NCI-H1930 (cell line): ENCODE measurements at places on chromosomes 12 and 14.

DNA sequence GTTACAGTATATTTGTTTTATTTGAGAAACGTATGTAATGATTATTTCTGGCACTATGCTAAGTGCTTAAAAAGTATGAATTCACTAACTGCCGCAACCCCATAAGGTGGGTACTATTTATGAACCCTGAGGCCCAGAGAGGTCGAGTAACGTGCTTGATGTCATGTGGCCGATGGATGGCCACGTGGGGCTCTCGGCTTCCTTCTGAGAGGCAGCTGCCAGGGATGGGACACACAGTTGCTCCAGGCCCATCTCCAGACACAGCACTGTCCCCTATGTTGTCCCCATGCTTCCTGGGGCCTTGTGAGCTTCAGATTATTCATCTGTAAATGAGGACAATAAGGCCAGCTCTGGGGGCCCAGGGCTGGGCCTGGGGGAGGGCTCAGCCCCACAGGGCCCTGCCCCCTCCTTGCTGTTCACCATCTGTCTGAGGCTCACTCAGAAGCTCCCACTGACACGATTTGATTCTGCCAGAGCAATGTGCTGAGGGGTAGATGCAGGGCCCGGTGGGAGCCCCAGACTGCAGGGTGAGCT, 115.0 kb downstream of the CALM1 start:
- no peak for DNase-seq

GRCh38 chr14:103286968-103287850, 46.8 kb upstream of the EIF5 start:
- no peak for DNase-seq

GRCh38 chr12:65998536-65999530, 131.7 kb downstream of the LLPH start:
- no peak for DNase-seq

- DNase-seq = no peak
These were observed 57.9 kb upstream of the NAV3 start for GRCh38 chr12:77772676-77773298.

- no peak for DNase-seq
These were observed 145.8 kb downstream of the GCH1 start for GRCh38 chr14:54756656-54757392.

- no peak for DNase-seq
These were observed 292.3 kb downstream of the RAD51B start for GRCh38 chr14:68111853-68112270.

GRCh38 chr12:86264451-86265328, 8.5 kb upstream of the MGAT4C start:
- DNase-seq = no peak
